ENCODE measurements at places on chromosomes 4 and X.

GRCh38 chrX:152149648-152150047, 11.3 kb upstream of the MAGEA10 start:
- no peak for DNase-seq

GRCh38 chr4:158609116-158609515, 62.6 kb downstream of the C4orf46 start:
- DNase-seq, result no peak

GRCh38 chrX:114905251-114905650, 112.2 kb downstream of the IL13RA2 start:
- no peak for DNase-seq

- no peak for DNase-seq
Observed at GRCh38 chr4:153023692-153024394, 87.7 kb downstream of the FHDC1 start.

DNA sequence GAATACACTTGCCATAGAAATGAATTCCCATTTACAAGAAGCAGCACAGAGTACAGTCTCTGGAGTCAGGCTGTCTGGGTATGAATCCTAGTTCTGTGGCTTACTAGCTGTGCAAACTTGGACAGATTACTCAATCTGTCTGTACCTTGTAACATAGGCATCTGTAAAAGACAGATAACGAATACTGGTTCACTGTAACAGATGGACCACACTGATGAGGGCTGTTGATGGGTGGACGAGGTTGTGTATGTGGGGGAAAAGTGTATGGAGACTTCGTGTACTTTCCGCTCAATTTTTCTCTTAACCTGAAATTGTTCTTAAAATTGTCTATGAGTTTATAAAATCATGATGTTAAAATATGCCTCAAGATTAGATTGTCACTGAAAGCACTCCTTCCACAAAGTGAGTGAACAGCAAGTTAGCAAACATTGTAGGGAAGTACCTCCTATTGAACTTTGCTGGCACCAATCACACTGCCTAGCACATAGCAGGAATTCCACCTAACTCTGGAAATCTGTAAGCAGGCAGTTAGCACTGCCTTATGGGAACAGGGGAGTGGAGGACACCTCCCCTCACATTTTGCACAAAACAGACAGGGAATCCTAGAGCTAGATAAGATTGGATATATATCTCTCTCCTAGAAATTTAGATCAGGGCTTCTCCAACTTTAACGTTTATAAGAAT, 6.5 kb upstream of the EXOSC9 start:
- DNase-seq, result no peak

- DNase-seq, result no peak
Observed at GRCh38 chrX:129959493-129959832, 23.0 kb upstream of the BCORL1 start.

DNA sequence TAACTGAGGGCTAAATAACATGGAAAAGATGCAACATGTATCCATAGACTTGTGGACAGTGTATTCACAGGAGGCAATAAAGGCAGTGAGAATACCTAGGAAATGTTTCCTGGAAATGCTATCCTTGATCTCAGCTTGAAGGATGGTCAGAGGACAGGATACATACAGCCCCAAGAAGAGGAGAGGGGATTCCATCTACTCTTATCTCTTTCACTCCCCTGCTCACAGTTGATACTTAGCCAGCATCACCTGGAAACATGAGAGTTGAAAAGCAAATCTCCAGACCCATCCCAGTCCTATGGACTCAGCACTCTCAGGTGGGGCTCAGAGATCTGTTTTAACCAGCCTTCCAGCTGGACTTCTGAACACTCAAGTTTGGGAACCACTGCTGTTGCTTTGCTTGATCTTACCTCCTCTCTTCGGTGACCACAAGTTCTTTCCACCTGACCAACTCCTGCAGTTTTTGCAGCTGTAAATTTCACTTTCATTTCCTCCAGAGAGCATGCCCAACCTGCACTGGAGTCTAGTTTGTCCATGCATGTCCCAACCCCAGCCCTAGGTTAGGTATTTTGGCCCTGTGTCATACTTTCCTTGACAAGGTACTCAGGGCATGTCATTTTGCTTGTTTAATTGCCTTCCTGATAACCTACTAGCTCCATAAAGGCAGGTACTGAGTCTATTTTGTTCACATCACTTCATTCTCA, 10.4 kb downstream of the RELL1 start:
- DNase-seq, result peak; percentile 33

GRCh38 chrX:132393085-132393484, 95.8 kb downstream of the MBNL3 start:
- DNase-seq, result no peak

GRCh38 chr4:137463377-137464003, 68.8 kb downstream of the PCDH18 start:
- DNase-seq, result no peak

DNA sequence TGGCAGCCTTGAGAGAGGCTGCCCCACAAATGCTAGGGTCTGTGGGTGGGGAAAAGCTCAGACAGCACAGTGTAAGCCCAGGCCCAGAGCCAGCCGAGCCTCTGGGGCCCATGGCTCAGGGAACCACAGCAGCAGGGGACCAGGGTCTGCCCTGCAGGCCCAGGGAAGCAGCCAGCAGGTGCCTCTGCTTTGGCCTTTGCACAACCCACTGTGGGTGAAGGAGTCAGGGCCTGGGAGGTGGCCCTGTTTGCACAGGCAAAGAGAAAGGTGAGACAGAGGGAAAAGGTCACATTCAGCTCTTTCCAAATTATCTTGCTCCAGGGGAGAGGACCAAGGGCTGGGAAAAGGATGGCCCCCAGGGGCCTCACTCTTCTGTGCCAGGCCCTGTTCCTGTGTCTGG, 8.7 kb downstream of the PNMA6F start:
- DNase-seq, result no peak

DNA sequence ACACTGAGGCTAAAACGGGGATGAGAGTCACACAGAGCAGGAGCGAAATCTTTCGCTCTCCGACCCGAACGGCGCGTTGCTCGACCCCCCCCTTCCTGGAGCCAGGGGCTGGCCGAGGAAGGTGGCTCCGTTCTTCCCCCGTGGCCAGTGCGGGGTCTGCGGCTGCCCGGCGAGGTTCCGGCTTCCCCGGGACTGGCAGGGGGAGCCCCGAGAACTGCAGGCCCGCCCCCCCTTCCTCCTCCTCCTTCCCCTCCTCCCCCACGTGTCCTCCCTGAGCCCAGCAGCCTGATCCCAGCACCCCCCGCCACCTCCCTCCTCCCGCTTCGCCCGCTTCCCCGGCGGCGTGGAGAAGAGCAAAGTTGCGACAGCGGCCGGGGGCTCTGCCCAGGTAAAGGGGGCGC, 2.4 kb upstream of the BCORL1 start:
- peak; percentile 62 for DNase-seq

DNA sequence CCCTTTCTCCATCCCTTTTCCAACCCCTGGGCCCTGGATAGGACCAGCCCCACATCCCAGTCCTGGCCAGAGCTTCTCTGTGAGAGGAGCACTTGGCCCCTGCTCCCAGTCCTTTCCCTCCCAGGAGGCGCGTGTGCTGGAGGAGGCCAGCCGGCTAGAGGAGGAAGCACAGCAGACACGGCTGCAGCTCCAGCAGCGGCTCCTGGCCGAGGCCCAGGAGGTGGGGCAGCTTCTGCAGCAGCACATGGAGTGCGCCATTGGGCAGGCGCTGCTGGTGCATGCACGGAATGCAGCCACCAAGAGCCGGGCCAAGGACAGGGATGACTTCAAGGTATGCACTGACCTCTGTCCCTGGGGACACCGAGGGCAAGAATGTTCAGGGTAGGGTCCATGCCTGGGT, 87.5 kb downstream of the EVC start:
- DNase-seq, result no peak

- no peak for DNase-seq
Observed at GRCh38 chrX:17065100-17065499, 118.6 kb downstream of the REPS2 start.

- DNase-seq, result no peak
Observed at GRCh38 chrX:10157032-10157341, 212 bp downstream of the CLCN4 start.

- no peak for DNase-seq
Observed at GRCh38 chrX:149518236-149518635, 13.1 kb upstream of the IDS start.

DNA sequence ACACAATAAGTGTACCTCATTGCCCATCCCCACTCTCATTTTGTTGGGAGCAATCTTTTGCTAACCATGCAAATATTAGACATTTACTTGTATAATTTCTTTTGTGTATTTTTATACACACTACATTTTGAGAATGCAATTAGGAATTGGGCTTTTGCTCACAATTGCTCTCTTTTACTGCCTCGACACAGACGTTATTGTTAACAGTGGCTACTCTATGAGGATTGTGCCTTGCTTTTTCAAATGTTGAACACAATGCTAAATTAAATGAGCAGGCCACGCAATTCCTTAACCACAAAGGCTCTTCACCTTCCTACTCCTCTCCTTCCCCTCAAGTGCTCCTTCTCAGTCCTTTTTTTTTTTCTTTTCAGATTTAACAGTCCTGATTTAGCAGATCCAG, 42.8 kb upstream of the HPF1 start:
- DNase-seq, result no peak

GRCh38 chrX:23789386-23790154, 6.6 kb downstream of the SAT1 start:
- no peak for DNase-seq

DNA sequence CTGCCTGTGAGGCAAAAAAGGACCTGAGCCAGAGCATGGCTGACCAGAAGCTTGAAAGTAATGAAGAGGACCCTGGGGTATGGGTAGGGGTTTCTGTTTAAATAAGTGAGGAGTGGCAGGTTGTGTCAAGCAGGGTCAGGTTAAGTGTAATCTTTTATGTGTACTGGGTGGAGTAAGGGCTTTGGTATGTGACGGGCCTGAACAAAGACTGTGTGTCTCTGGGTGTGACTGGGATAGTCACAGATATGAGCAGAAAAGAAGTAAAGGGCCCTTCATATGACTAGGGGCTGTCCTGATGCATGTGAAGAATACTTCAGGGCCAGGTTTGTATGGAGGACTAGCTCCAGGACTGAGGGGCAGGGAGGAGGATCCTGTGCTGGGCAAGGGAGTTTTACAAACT, 82.4 kb downstream of the ITIH6 start:
- DNase-seq, result no peak

- no peak for DNase-seq
Observed at GRCh38 chrX:134742573-134742972, 84.3 kb upstream of the PLAC1 start.

DNA sequence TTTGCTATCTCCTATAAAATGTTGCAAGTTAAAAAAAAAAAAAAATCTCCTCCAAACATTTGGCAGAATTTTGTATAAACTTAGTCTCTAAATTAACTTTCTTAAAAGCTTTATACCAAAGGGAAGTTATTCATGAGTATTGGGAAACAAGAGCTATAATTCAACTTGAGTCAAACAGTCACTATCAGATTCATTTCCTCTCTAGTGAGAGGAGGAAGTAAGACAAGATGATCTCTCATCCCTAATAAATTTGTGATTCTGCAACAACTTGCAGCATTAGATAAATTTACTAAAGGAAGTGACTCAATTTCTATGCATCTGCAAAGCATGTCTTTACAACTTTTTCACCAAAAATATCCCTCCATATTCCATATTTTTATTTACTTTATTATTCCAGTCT, 135.4 kb upstream of the GNPDA2 start:
- no peak for DNase-seq

- DNase-seq, result no peak
Observed at GRCh38 chr4:22512306-22512705, 3.6 kb downstream of the ADGRA3 start.

GRCh38 chrX:39296472-39296871, 495.2 kb downstream of the MID1IP1 start:
- no peak for DNase-seq

GRCh38 chr4:155773196-155773800, 14.5 kb downstream of the GUCY1B1 start:
- no peak for DNase-seq

DNA sequence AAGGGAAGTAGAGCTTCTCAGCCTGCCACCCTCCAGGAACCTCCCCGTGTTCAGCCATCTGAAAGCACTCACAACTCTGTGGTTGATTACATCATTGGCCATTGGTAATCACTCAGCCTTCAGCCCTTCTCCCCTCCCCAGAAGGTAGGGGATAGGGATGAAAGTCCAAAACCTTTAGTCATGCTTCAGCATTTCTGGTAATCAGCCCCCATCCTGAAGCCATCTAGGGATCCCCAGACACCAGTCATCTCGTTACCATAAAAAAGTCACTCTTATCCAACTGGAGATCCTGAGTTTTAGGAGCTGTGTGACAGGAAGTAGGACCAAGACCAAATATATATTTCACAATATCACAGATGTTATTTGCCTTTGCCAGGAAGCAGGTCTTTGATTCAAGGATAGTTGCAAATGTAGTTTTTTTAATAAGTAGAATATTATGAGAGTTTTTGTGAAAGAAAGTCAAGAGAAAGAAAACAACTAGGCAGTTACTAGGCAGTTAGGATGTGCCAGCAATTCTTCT, 364.6 kb upstream of the NOCT start:
- no peak for DNase-seq

- DNase-seq, result no peak
Observed at GRCh38 chr4:99861120-99861905, 32.9 kb downstream of the LAMTOR3 start.

GRCh38 chr4:116839826-116840225, 245.6 kb downstream of the TRAM1L1 start:
- no peak for DNase-seq

- peak; percentile 25 for DNase-seq
Observed at GRCh38 chrX:80812176-80812575, 2.5 kb upstream of the BRWD3 start.

GRCh38 chr4:40991908-40992307, 222.4 kb downstream of the APBB2 start:
- no peak for DNase-seq

- no peak for DNase-seq
Observed at GRCh38 chrX:145990051-145990450, 172.4 kb downstream of the SLITRK2 start.

DNA sequence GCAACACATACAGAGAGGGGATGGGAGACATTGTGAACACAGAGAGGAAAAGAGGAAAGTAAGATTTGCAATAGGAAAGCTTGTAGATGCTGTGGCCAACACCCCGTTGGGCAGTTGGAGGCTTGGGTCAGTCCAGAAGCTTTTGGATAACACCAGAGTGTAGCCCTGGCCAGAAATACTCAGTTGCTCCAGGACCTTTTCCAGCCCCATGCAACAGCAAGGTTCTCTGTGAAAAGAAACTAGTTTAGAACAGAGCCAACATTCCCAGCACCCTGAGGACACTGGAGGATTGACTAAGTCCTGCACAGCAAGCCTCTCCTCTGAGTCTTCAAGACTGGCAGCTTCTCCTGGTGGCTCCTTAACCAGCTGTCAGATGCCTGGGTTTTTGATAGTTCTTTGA, 27.9 kb upstream of the NAF1 start:
- no peak for DNase-seq

- no peak for DNase-seq
Observed at GRCh38 chr4:156330436-156331031, 376.9 kb upstream of the CTSO start.

- DNase-seq, result no peak
Observed at GRCh38 chrX:134692233-134692632, 34.0 kb upstream of the PLAC1 start.

Data from natural killer cell (primary cell).